Activated naive CD4-positive, alpha-beta T cell treated with Interleukin-2 at 50 U/mL for 16 hours (primary cell): ENCODE measurements at places on chromosomes 4 and X.

GRCh38 chr4:109207061-109207460, 95.4 kb downstream of the COL25A1 start:
- no peak for DNase-seq

GRCh38 chrX:41047878-41048534, 37.2 kb upstream of the USP9X start:
- DNase-seq: no peak

DNA sequence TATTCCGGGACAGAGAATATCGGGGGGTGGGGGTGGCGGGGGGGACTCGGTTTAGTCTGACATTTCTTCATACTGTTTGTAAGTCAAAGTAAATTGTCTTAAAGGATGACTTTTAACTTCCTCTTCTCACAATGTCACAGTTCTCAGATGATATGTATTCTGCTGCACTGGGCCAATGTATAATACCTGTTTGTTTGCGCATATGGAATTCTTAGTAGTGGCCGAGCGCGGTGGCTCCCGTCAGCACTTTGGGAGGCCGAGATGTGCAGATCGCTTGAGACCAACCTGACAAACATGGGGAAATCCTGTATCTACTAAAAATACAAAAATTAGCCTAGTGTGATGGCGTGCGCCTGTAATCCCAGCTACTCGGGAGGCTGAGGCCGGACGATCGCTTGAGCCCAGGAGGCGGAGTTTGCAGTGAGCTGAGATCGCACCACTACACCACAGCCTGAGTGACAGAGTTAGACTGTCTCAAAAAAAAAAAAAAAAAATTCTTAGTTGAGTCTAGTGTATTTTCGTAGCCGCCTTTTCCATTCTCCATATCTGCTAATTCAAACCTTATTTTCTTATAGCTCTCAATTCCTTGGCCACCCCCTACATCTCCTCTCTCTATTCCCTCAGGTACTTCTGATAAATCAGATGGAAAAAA, 851 bp downstream of the POLR2B start:
- DNase-seq: peak; percentile 57

GRCh38 chr4:92658318-92658717, 354.6 kb downstream of the GRID2 start:
- no peak for DNase-seq

- no peak for DNase-seq
Measured at GRCh38 chr4:46196086-46196485, 72.2 kb upstream of the GABRG1 start.

DNA sequence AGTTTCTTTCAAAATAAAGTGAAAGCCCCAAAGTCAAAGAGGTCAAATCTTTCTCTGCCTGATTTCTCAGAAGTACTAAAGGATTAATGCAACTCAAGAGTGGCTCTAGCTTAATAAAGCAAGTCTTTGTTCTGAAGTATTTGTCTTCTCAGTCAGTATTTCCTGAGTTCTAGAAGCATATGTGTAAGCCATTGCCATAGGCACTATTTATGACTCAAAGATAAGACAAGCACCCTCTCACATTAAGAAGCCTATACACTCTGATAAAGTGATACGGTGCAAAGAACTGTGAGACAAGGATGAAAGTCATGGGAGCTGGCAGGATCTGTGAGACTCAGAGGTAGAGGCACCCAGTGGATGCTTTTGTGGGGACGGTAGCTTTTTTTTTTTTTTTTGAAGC, 60.9 kb downstream of the AASDH start:
- no peak for DNase-seq

DNA sequence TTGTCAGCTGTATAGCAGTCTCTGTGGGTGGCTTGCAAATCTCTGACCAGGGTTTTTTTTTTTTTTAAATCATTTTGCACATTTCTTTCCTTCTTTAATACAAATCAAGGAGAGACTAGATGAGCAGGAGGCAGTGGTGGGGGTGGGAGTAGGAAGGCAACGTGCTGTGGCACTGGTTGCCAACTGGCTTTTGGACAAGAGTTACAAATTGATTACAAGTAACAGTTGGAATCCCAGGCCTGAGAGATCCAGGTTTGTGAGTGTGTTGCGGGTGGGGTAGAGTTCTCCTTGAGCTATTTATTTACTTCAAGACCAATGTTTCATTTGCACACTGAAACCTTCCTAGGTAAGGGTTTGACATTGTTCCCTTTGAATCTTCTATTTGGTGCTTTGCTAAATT, 325.3 kb downstream of the AFF2 start:
- no peak for DNase-seq

DNA sequence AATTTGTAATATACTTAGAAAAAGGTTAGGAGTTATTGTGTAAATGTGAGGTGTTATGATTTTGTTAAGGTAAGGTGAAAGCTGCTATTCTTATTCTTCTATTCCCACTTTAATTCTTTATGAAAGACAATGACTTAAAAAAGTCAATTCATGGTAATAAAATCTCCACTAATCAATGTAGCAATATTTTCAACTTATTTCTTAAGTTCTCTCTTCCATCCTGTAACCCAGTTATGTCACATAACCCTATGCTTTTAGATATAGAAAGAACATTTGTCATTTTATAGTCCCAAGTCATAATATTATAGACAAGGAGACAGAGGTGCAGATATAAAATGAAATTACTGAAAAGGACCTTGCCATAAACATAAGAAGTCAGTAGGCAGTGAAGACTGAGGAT, 157.9 kb upstream of the SLC7A11 start:
- DNase-seq: no peak

- DNase-seq: no peak
Measured at GRCh38 chrX:118718737-118719136, 8.7 kb upstream of the IL13RA1 start.

DNA sequence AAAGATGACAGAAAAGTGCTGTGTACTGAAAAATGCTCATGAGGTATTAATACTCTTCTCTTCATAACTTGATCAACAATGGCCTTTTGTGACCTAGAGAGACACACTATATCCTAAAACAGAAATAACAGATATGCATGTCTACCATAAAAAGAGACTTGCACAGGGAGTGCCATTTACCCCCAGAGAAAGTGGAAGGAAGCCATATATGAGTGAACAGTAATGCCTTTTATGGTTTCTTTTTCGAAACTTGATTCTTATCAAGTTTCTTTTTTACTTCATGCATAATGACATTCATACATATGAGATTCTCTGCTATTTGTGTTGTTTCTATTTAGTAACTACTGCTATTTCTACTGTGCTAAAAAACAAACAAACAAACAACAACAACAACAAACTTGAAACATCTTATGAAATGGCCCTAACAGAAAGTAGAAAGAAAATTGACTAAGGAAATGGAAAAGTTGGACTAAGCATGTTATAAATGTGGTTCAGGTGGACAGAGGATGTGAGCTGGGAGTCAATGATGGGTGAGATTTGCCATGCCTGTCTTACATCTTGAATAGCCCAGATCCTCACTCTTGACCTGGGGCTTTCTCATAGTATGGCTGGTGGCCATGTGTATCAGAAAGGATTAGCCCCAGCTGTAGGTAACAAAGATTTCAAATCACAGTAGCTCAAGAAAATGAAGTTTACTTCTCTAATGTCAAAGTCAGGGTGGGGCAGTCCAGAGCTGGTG, 43.8 kb downstream of the GEMIN8 start:
- no peak for DNase-seq

DNA sequence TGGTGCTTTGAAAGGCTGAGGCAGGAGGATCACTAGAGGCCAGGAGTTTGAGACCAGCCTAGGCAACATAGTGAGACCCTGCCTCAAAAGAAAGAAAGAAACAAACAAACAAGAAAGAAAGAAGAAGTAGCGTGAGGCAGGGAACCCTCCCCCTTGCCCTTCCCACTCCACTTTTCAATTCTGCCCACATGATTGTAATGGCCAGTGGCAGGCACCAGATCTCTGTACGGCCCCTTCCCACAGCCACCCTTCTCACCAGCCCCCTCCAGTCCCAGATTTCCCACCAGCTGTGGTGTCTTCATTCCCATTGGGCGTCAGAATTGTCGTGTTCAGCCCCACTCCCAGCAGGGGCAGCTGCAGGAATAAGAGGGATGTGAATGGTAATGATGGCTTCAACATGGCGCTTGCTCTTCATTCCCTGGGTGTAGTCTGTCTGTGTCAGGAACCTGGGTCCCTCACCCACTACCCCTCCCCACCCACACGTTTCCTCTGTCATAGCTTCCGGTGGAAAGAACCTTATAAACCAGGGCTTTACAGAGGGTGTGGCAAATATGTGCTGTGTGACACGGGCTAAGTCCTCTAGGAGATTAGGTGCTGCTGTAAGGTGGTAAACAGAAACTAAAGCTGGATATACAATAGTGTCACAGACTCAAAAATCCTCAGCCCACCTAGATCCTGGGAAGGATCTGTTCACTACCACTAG, at the start of gene IL2RG:
Gene IL2RG (minus strand): TSS at position 437 of the 703 bp plus-strand sequence. CDS start 38 bp downstream, at position 399.
- peak; percentile 76 for DNase-seq

- DNase-seq: no peak
Measured at GRCh38 chrX:24023972-24024669, 2.9 kb downstream of the KLHL15 start.

DNA sequence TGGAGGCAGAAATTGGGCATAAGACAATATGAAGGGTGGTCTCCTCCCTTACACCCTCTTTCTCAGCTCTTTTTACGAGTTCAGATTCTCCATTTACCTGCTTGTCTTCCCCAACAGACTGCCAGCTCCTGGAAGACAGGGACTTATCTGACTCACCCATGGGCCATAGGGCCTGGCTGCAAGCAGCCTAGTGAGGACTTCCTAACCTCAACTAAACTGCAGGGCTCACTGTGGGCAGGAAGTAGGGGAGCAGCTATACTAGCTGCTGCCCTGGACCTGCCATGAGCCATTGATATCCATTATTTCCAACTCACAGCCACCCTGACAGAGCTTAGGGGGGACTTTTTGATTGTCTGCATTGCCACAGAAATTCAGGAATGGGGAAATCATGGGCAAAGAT, 11.5 kb upstream of the ZNF718 start:
- no peak for DNase-seq

- DNase-seq: no peak
Measured at GRCh38 chrX:116726806-116727205, 264.0 kb upstream of the CT83 start.
